ENCODE measurements at places on chromosomes 3 and 15. TPM values are rescaled to one million over a fixed set of nuclear protein-coding genes. Genes with fewer than 3 reads are reported as not detected.

DNA sequence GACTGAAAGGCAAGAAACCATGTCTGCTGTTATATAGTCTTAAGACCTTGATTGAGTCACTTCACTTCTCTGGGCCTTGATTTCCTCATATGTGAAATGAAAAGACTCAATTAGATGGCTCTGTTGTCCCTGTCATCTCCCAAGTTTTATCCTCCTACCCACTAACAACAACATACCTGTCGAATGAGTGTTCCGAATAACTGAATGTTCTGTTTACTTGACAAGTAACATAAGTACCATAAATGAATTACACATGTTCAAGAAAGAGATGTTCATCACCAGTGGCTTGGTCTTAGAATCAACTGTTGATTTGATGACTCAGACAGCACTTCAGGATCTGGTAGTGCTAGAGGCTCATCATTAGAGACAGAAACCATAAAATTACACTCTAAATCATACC lies 311.7 kb downstream of the VPS13C start:
- no peak for DNase-seq

CYP19A1 gene
- total RNA-seq, result 124 TPM

ZNF385D gene
- 9.0 TPM for total RNA-seq

- DNase-seq, result no peak
Observed at GRCh38 chr3:101941318-101942040, 92.2 kb downstream of the NFKBIZ start.
